HepG2 (cell line): ENCODE measurements at places on chromosomes 4 and X. TPM values are rescaled to one million over a fixed set of nuclear protein-coding genes. Genes with fewer than 3 reads are reported as not detected.

DNA sequence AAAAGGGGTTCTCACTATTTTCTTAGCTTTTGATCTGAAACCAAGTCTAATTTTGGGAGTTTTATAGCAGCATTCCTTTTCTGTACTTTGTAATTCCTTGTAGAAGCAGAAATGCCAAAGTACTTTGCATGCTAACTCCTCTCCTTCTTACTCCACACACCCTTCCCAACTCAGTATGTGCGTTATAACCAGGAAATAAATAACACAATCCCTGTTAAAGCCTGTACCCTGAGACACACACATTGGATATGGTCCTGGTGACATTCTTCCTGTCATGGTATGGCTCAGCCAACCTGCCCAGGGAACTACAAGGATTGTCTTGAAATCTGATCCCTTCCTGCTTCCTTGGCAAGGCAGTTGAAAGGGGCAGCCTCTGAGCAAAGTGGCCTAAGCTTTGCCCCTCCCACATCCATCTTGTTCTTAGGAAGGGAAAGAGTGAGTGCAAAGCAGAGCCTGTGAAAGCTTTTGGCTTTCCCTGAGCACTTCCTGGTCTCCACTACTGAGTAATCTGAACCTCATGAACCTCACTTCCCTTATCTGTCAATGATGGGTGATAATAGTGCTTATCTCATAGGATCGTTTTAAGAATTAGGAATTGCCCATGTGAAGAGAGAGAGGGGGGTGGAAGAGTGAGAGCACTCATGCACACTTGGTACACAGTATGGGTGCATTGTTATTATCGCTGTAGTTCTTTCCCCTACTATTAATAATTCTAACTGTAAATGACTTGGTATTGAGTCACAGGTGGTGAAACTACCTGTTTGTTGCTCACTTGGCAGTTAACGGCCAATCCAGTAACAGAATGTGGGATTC lies 109.3 kb downstream of the AFF2 start:
- no peak for DNase-seq

DNA sequence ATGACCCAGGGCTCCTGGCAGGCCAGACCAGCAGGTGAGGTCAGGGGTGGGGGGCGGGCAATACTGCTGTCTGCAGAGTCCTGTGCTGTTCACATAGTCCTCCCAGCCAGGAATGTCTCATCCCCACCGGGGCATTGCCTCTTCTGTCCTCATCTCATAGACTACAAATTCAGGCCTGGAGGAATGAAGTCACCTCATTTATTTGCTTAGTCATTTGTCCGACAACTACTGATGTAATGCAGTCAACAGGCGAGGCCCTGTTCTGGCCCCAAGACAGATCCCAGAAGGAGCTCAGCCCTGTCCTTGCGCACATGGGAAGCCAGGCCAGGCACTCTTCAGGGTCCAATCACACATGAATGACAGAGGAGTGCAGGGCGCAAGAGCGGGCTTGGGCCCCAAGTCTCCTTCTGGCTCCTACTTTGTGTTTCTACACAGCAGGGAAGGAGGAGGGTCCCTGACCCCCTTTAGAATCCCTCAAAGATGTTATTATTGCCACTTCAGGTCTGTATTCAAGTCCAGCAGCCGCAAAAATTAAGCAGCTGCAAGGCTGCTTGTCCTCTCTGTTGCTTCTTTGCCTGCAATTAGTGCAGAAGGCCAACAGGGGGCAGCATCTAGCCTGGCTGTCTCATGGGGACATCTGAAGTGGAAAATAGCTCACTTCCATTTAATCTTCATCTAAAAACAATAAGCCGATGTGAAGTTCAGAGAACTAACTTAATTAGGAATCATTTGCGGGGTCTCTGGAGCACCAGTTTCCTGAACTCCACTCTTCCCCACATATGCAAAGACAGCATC lies 15.2 kb upstream of the HMX1 start:
- DNase-seq = no peak

DNA sequence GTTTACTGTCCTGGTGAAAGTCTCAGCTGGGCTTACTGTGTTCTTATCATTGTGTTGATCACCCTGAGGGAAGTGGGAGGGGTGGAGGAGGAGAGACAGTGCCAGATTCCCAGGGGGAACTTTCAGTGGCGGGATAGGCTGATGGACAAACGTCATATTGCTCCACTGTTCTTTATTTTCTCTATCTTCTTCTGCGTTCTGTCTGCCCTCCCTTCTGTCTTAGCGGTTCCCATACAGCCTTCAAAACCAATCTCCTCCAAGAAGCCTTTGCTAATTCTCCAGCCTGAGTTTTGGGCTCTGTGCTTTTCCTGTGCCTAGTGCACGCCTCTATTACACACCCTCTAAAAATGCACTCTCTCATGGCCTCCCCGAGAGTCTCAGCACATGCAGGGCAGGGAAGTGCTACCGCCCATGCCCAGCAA lies 448.7 kb upstream of the FAT1 start:
- no peak for DNase-seq

- DNase-seq = no peak
Measured at GRCh38 chr4:107006218-107006617, 29.9 kb downstream of the DKK2 start.

- no peak for DNase-seq
Measured at GRCh38 chrX:42472727-42473126, 305.2 kb downstream of the PPP1R2C start.

DNA sequence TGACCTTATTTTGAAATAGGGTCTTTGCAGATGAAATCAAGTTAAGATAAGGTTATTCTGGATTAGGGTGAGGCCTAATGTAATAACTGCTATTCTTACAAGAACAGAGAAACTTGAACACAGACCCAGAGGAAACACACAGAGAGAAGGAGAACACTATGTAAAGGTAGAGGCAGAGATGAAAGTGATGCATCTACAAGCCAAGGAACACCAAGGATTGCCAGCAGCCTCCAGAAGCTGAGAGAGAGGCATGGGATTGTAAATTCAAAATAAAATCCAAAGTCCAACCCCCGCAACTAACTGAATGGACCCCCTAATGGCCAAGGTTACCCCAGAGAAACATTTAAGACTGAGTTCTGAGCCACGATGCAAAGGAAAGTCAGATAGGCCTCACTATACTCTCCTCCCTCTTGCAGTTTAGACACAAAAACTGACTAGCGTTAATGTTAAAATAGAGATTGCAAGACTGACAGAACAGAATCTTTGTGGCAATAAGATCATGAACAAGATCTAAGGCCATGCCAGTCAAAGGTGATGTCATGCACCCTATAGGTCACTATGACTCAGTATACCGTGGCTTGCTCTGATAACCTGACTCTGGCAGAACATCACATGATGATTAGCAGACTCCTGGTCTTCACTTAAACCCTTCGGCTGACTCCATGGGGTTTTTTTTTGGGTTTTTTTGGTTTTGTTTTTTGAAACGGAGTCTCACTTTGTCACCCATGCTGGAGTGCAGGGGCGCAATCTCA lies 42.9 kb downstream of the DDX60L start:
- DNase-seq = no peak

DNA sequence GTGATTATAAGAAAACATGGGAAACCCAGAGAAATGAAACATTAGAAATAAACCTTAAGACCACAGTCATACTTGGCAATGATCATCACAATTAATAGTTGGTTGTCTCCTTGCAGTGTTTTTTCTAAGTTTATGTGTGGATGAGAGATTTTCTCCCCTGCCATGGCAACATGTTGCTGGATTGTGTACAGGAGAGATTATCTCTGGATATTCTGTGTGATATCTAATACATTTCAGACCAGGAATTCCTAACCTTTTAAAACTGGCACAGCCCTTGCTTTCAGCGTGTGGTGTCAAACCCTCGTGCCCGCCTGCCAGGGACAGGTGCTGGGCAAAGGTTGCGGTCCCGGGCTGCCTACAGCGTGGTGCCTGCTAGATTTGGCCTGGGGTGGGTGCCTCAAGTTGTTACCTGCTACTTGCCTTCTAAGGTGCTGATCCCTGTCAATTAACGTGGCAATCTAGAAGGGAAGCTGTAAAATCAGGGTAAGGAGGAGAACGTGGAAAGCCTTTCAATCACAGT lies 100.5 kb downstream of the TMEM131L start:
- no peak for DNase-seq

- DNase-seq = no peak
Measured at GRCh38 chrX:13088156-13088487, 43.7 kb upstream of the FAM9C start.

DNA sequence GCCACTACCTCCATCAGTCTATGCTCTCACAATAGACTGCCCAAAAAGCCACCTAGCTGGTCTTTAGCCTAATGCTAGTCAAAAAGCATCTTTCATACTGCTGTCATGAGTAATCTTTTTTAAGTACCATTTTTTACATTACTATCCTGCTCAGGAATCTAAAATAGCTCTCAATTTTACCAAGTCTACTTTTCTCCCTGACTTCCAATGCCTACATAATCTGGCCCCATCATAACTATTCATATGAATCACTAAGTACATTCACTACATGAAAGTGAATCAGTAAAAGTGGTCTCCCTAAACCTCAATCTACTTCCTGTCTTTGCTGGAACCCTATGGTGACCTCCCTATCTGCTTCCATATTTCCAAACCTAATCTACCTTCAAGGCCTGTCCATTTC lies 105.9 kb downstream of the THOC2 start:
- no peak for DNase-seq

DNA sequence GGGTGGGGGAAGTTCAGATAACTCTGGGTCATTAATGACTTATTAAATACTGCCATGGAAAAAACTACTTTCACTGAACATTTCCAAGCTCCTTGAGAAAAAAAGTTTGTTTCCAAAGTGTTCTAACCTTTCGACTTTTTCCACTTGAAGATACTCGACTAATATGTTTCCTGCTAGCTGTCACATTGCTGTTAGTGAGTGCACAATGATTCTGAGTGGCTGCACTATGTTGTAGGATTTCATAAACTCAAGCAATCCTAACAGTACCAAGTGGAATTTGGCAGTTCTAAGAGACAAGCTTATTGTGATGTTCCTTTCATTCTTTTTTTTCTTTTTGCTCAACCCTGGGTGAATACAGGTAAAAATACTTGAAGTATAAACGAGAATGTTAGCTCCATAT lies 33.4 kb downstream of the GRXCR1 start:
- no peak for DNase-seq

DNA sequence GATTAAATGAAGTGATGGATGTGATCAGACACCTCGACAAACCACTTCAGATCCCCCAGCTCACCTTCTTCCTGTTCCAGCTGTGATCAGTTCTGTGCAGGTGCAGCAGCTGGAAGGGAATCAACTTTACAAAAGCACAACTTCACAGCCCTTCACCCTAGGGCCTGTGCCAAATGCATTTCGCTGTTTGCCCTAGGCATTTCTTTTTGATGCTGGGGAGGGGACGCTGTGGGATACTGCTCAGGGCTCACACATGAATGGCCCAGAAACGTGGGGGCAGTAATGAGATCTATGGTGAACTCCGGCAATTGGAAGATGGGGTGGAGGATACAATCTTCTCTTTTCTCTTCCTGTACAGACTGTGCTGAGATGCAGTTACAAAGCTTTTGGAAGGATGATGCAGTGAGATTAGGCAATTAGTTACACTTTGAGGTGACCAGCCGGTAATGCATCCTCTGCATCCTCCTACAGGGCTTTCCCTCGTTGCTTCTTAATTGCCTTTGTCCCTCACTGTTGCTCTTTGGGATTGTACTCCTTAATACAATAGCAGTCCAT lies 215.1 kb upstream of the PITX2 start:
- no peak for DNase-seq

DNA sequence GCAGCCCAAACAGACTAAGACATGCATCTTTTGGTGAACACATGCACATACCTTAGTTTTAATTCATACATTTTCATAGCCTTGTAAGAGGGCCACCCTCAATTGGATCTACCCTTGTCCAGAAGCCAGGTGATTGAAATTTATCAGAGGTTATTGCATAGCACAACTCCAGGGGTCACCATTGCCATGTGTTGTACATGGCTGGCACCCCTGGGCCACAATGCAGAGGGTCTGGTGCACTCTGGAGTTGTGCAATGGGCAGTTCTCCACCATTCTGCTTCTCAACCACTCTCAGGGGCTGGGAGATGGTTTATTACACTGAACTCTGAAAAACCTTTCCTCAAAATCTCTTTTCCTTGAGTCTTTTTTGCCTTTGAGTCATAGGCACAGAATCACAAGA lies 184.4 kb upstream of the CXorf66 start:
- DNase-seq = no peak

- peak; percentile 27 for DNase-seq
Measured at GRCh38 chrX:12970691-12971202, 4.2 kb upstream of the TMSB4X start.

- DNase-seq = no peak
Measured at GRCh38 chrX:39726771-39727170, 371.0 kb downstream of the BCOR start.

- peak; percentile 75 for DNase-seq
Measured at GRCh38 chr4:74531963-74532794, 87.2 kb downstream of the AREG start.

DNA sequence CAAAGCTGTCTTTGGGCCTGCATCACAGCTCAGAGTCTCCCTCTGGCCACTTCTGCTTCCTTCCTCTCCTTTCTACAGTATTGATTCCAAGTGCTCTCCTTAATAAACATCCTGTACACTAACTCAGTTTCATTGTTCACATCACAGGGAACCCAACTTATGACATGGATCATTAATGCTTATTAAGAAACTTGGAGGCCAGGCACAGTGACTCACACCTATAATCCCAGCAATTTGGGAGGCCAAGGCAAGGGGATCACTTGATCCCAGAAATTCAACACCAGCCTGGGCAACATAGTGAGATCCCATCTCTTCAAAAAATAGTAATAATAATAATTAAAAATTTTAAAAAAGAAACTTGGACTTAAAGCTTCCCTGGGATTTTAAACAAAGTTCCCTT lies 89.2 kb upstream of the EFHC2 start:
- DNase-seq = no peak

DNA sequence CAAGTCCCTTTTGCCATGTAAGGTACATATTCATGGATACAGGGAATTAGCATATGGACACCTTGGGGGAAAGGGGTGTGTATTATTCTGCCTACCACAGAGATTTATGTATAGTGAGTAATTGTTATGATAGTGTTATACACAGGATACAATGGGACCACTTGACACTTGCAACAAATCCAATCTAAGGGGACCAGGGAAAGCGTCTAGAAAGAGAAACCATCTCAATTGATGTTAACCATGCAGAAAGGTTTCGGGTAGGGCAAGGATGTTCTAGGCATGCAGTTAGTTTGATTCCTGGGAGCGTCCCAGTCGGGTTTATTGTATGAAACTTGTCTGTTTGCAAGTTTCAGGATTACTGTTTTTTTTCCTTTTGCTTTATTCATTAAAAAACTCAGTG lies 34.2 kb downstream of the MMRN1 start:
- DNase-seq = no peak

GRCh38 chr4:82360298-82361177 lies 13.3 kb downstream of the HNRNPD start:
- no peak for DNase-seq

Gene PLXNA3
- total RNA-seq = 0.90 and 5.8 TPM in 2 replicates

Gene SSX4
- not detected in 2 replicates for total RNA-seq

Gene CT45A8
- total RNA-seq = not detected in 2 replicates

Gene USP17L20
- not detected in 2 replicates for total RNA-seq

Gene ZRSR2
- total RNA-seq = 3.6 and 4.9 TPM in 2 replicates

Gene FABP2
- total RNA-seq = 1.2 and 1.9 TPM in 2 replicates

Gene QRFPR
- total RNA-seq = not detected in 2 replicates

Gene MND1
- 30.7 and 40.7 TPM in 2 replicates for total RNA-seq

Gene PPEF2
- total RNA-seq = not detected in 2 replicates

Gene GPC4
- total RNA-seq = 0.14 and 0.29 TPM in 2 replicates

Gene APLN
- total RNA-seq = 0.02 TPM in 1 of 2 replicates, not detected in the other

Gene CT47A1
- total RNA-seq = not detected in 2 replicates
